ENCODE measurements at places on chromosomes 3 and 15.

DNA sequence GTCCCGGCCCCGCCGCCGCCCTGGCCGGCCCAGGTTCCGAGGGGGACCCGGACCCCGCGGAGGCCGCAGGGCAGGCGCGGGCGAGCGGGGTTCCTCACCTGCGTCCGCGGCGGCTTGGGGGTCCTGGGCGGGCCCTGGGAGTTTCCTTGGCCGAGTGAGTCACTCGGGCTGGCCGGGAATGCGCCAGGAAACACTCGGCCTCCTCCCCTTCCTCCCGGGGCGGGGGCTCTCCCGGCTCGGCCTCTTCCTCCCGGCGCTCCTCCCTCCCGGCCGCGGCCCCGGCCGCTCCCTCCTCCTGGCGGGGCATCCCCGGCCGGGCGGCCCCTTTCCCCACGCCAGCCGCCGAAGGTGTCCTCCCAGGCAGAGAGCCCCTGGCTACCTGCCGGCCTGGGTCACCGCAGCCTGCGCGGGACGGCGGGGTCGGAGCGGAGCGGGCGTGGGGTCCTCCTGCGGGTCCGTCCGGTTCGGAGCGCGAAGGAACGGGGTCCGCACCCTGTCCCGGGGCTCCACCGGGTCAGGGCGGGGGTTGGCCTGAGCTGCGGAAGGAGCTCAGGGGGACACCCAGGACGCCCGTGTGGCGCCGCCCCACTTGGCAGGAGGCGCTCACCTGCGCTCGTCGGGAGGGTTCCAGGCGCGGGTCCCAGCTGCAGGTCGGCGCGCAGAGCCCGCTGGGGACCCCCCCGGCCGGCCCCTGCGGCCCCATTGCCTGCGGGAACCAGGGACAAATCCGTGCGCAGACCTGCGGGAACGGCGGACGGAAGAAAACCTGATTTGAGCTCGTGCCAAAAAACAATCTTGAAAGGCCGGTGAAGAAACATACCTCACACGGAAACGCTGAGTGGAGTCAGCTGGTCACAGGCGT, at the start of gene CYFIP1:
Gene CYFIP1, minus strand, starts transcription at position 180 of the 862 bp plus-strand sequence. CDS start 33,083 bp downstream, outside the sequence.
- peak; percentile 44 for DNase-seq

GRCh38 chr15:33994005-33994615, 25.8 kb downstream of the CHRM5 start:
- no peak for DNase-seq

GRCh38 chr3:135867911-135868310, 97.6 kb upstream of the PPP2R3A start:
- no peak for DNase-seq

DNA sequence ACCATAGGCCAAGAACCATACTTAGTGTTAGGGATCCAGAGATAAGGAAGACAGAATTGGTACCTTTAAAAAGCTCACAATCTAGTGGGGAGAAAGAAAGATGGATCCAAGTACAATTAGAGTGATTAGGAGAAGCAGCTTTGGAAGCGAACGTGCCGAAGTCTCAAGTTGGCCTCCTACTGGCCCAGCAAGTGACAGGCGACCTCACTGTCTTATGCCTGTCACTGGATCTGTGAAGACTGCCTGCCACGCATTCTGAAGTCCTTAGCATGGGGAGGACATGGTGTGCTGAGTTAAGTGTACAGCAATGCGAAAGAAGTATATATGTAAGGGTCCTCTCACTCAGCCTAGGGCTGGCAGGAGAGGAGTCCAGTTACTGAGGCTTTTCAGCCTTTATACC, 141.0 kb downstream of the GABRB3 start:
- no peak for DNase-seq

DNA sequence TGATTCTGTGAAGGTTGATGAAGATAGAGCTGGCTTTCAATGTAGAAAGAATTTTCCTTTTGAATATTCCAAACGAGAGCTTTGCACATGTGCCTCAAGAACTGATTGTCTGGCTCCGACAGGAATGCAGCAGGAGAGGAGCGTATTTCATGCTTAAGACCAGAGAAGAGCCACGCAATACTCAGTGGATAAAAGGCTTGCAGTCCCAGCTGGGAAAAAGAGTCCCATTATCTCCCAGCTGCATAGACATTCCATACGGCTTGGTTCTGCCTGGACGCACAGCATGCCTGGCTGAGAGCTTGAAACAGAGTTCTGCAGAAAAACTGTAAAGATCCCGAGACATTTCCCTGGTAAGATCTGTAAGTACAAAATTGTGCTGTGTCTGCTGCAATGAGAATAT, at the start of gene CNTN6:
Gene CNTN6, plus strand, starts transcription at position 254 of the 400 bp plus-strand sequence. CDS start 54,985 bp downstream, outside the sequence.
- DNase-seq: no peak

DNA sequence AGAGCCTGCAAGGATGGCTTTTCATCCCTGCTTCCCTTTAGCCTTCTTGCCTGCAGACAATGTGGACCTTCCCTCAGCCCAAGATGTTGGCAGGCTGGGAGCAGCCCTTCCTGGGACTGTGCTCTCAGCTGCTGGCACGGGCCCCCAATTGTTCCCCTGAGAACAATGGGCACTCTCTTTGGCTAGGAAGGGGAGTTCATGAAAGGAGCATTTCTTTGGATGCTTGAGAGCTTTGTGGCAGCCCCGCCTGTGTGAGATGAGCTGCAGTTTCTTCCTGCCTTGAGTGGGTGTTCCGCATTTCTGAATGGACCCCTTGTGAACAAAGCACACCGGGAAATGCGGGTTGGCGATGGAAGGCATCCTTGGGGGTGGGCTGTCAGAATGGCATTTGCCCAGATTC, 35.0 kb upstream of the BSN start:
- no peak for DNase-seq

DNA sequence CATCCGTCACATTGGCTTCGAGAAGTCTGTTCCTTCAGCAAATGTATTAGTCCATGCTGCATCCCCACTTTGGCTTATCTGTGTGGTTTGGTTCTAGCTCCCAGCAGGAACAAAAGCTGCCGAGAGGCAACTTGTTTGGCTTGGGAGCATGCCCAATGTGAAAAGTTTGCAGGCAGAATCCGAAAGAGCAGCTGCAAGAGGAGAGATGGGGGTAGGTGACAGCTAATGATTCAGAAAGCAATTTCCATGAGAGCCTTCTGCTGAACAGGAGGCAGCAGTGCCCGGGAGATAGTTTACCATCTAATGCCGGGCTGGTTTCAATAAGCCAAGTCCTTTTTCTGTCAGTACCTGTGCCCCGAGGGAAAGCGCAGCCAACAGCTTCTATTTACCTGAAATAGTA, 60.2 kb downstream of the GRM7 start:
- no peak for DNase-seq

DNA sequence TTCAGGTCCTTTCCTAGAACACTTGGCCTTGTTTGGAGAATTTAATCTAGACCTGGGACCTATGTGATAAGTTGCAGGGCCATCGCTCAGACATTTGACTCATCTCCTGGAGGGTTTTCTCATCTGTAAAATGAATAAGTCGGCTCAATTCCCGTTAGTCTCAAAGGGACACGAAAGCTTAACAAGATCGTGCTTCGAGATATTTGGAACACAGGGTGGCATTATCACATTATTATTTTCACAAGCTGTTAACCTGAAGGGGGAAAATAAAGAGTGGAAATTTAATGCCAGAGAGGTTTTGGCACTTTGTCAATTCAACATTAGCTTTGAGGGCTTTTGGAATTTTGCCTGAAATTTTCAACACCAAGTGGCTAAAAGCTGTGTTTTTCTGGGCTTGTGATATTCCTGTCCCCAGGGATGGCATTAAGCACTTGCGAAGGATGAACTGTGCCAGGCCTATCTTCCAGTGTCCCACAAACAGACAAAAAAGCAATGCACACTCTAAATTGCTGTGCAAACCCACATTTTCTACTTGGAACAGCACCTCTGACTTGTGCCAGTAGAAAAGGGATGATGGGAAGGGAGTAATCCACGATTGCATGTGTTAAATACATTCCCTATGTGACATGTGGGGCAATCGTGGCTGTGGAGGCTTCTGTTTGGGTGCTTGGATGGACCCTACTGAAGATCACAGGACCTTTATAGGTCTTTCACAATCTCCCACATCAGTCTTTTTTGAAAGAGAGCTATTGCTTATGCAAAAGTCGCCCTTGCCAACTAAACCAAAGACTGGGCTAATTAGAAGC, 478.7 kb downstream of the MFSD1 start:
- DNase-seq: no peak

DNA sequence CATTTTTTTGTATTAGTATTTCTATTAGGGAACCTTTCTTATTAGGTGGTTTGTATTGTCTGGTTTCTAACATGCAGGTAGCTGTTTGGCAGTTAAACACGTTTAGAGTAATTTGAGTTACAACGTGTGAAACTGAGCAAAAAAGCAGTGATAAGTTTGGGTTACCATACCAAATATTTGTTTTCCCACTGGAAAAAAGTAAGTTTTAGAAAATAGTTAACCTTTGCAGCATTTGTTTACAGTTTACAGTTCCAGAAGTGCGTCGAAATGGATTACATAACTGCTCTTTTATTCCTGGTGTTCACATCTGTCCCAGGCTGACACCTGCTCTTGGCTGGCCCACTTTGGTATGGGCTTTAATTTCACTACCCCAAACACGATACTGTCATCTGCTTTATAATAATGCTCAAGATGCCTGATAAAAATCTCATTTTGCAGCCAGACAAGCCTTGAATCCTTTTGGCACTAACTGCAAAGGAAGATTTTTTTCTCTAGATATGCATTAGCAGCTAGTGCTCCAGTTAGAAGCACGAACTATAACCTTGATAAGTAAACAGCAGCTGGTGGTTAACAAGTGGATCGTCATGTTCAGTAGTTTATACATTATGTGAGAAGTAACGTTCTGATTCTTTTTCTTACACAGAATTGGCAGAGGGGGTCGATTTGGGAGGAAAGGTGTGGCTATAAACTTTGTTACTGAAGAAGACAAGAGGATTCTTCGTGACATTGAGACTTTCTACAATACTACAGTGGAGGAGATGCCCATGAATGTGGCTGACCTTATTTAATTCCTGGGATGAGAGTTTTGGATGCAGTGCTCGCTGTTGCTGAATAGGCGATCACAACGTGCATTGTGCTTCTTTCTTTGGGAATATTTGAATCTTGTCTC, 5.3 kb downstream of the EIF4A2 start:
- DNase-seq: no peak

GRCh38 chr15:30788595-30788994, 115.1 kb upstream of the FAN1 start:
- DNase-seq: no peak

DNA sequence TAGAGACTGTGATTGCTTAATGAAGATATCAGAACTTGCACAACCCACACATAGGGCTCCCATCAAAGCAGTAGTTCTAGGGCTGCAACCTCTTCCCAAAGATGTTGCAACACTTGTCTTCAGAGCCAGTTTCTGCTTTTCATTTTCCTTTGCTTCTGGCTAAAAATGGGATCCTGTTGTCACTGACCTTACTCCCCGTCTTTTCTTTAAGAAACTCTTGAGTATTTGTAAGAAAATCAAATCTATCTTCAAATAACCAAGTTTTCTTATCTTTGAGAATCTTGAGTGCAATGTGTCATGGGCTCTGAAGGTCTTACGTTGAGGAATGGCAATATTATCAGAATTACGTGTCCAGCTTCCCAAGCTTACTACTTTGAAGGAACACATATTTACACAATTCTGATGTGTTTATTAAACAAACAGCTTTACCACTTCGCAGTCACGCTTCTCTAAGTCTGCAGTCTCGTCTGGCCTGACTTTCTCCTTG, 24.1 kb downstream of the CACNA1D start:
- no peak for DNase-seq

- DNase-seq: no peak
Observed at GRCh38 chr3:184381261-184382224, 1.7 kb downstream of the CHRD start.

- DNase-seq: no peak
Observed at GRCh38 chr15:59333401-59334075, 39.1 kb downstream of the MYO1E start.

- no peak for DNase-seq
Observed at GRCh38 chr3:185207931-185208746, 45.7 kb downstream of the EHHADH start.

GRCh38 chr3:15755181-15755580, 42.6 kb downstream of the ANKRD28 start:
- DNase-seq: no peak

GRCh38 chr3:35393901-35394799, 245.2 kb upstream of the ARPP21 start:
- DNase-seq: no peak

DNA sequence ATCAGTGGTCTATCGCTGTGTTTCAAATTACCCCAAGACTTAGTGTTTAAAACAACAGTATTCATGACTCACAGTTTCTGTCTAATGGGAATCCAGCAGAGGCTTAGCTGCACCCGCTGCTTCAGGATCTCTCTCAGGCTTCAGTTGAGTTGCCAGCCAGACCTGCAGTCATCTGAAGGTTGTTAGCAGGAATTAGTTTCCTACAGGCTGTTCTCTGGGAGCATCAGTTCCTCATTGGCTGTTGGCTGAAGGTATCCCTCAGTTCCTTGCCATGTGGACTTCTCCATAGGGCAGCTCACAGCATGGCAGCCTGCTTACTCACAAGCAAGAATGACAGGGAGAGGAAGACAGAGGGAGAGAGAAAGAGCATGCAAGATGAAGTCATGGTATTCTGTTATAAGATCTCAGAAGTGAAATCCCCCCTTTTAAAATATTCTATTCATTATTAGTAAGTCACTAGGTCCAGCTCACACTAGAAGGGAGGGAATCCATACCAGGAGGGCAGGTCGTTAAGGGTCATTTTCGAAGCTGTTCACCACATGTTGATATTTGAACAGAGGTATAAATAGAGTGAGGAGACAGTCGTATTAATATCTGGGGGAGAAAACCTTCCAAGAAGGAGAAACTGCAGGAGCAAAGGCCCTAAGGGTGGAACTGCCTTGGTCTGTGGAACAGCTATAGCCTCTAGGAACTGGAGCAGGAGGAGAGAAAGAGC, 473.9 kb upstream of the PPP2R3A start:
- DNase-seq: no peak

- DNase-seq: no peak
Observed at GRCh38 chr3:130783629-130784028, 37.0 kb upstream of the PIK3R4 start.

GRCh38 chr15:47944637-47945288, 176.0 kb upstream of the SLC24A5 start:
- DNase-seq: no peak

DNA sequence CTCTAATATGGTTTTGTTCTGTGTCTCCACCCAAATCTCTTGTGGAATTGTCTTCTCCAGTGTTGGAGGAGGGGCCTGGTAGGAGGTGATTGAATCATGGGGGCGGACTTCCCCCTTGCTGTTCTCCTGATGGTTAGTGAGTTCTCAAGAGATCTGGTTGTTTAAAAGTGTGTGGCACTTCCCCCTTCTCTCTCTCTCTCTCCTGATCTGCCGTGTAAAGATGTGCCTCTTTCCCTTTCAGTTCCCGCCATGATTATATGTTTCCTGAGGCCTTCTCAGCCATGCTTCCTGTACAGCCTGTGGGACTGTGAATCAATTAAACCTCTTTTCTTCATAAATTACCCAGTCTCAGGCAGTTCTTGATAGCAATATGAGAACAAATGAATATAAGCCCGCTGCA, 33.1 kb downstream of the RETNLB start:
- DNase-seq: no peak

- no peak for DNase-seq
Observed at GRCh38 chr15:62835351-62835750, 207.2 kb upstream of the TPM1 start.

DNA sequence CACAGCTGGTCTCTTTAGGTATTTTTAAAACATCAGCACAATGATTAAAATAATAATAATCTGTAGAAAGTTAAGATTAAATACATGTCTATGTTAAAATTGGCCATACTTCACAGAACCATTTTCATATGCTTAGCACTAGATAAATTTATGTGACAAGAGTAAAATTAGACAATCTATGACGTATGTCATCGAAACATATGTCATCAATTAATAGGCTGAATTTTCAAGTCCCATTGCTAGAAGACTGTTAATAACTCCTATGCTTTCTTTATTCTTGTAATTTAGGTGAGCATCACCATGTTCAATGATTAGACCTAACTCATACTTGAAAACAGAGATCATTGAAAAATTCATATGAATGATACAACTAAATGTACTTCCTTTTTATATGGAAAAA, 593.3 kb upstream of the KCNMB2 start:
- no peak for DNase-seq

Data from omental fat pad (tissue), 4 donors.